ENCODE measurements at places on chromosomes 2 and 18.

GRCh38 chr2:212669761-212670160 is 131.2 kb upstream of the ERBB4 start:
- DNase-seq, result no peak

- peak; percentile 92 for DNase-seq
Observed at GRCh38 chr18:3593381-3593903, 143.5 kb downstream of the TGIF1 start.

DNA sequence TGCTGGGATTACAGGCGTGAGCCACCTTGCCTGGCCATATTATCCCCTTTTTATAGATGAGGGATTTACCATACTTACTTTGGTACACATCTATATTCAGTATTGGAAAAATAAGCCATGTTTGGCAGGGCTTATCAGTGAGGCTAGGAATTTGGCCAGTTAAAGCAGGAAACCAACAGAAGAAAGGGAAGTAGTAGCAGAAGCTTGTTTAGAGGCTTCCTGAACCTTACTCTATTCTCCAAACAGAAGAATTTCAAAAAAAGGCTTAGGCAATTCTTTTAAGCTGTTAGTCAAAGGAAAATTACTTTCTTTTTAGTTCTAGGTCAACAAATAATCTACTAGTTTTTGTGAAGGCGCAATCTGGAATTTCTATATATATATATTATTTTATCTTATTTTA is 3.2 kb upstream of the GLS start:
- DNase-seq, result no peak

GRCh38 chr18:9522952-9523351 is 47.6 kb downstream of the RALBP1 start:
- no peak for DNase-seq

GRCh38 chr2:10220045-10220901 is 82.4 kb upstream of the HPCAL1 start:
- DNase-seq, result no peak

DNA sequence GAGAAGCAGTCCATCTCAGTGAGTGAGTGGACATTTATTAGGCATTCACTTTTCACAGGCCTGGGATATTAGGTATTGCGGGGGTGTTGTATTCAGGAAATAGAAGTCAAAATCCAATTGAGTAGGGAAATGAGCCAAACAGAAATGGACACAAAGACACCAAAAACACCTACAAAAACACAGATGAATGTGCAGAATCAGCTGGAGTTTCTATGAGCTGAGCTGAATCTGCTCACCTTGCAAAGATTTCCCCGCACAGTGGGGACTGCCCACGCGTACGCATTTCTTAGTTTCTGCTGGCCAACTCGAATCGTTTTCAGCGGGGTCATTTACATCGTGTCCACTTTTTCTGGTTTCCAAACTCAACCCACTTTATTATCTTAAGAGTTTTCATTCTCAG is 160.0 kb downstream of the BCL2 start:
- DNase-seq, result no peak

GRCh38 chr18:63365876-63366212 is 1.2 kb downstream of the KDSR start:
- no peak for DNase-seq
